ENCODE measurements at places on chromosomes 5 and 9. TPM values are rescaled to one million over a fixed set of nuclear protein-coding genes. Genes with fewer than 3 reads are reported as not detected.

Gene PANK3
- total RNA-seq = 39.9 TPM

DNA sequence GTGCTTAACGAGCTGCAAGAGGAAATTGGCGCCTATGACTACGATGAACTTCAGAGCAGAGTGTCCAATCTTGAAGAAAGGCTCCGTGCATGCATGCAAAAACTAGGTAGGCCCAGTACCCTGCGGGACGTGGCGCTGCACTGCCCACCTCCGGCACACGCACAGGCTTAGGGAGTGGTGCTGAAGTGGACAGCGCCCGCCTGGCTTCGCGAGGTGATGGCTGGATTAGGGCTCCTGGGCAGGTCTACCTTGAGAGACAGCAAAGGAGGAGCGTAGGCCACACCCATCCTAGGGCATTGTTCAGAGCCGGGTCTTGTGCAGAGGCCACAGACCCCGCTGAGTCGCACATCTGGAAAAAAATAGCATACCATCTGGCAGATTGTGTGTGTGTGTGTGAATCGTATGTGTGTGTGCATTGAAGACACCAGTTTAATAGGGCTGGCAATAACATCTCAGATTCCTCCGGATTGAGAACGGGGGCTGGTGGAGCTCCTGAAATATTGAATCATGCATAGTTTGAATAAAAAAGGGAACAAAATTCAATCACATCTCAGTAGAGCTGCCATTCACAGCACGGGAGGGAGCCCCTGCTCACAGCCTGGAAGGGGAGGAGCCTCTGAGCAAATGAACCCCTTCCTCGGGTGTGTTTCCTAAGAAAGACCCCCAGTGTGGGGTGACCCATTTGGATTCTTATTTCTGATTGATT lies 11.1 kb downstream of the OLFM1 start:
- no peak for DNase-seq

GRCh38 chr9:27367921-27368315 lies 71.0 kb upstream of the EQTN start:
- DNase-seq = no peak

GRCh38 chr5:59833448-59833847 lies 60.1 kb downstream of the PDE4D start:
- DNase-seq = no peak

Gene FAM200C
- total RNA-seq = 1.4 TPM

- no peak for DNase-seq
Measured at GRCh38 chr9:95242613-95243012, 74.9 kb downstream of the FANCC start.

Gene CDC25C
- total RNA-seq = 0.56 TPM

DNA sequence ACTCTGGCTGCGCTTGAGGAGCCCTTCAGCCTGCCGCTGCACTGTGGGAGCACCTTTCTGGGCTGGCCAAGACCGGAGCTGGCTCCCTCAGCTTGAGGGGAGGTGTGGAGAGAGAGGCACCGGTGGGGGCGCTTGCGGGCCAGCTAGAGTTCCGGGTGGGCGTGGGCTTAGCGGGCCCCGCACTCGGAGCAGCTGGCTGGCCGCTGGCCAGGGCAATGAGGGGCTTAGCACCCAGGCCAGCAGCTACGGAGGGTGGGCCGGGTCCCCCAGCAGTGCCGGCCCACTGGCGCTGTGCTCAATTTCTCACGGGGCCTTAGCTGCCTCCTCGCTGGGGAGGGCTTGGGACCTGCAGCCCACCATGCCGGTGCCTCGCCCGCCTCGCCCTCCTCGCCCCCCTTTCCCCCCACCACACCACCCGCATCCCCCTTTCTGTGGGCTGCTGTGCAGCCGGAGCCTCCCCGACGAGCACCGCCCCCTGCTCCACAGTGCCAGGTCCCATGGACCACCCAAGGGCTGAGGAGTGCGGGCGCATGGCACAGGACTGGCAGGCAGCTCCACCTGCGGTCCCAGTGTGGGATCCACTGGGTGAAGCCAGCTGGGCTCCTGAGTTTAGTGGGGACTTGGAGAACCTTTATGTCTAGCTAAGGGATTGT lies 954.5 kb downstream of the DTWD2 start:
- DNase-seq = no peak

Gene GABRA6
- total RNA-seq = not detected

GRCh38 chr5:134227259-134227658 lies 1.4 kb upstream of the PPP2CA start:
- no peak for DNase-seq

Gene RIGI
- 11.6 TPM for total RNA-seq

Gene GFI1B
- total RNA-seq = not detected

Gene PCDHA10
- 0.48 TPM for total RNA-seq

Gene CA9
- total RNA-seq = not detected

DNA sequence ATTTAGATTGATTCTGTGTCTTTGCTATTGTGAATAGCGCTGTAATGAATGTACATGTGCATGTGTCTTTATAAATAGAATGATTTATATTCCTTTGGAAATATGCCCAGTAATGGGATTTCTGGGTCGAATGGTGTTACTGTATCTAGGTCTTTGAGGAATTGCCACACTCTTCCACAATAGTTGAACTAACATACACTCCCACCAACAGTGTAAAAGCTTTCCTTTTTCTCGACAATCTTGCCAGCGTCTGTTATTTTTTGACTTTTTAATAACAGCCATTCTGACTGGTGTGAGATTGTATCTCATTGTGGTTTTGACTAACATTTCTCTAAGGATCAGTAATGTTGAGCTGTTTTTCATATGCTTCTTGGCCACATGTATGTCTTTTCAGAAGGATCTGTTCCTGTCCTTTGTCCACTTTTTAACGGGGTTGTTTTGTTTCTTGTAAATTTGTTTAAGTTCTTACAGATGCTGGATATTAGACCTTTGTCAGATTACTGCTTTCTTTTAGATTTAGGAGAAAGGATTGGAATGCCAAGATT lies 125.0 kb upstream of the NR5A1 start:
- no peak for DNase-seq

Data from omental fat pad (tissue), 4 donors.